Daoy (cell line): ENCODE measurements at places on chromosomes 2 and 18.

- no peak for DNase-seq
Measured at GRCh38 chr2:110747522-110748488, 15.4 kb downstream of the ACOXL start.

GRCh38 chr18:49850636-49851035 lies 37.3 kb upstream of the ACAA2 start:
- no peak for DNase-seq

GRCh38 chr2:6372317-6372901 lies 493.3 kb downstream of the CMPK2 start:
- no peak for DNase-seq

DNA sequence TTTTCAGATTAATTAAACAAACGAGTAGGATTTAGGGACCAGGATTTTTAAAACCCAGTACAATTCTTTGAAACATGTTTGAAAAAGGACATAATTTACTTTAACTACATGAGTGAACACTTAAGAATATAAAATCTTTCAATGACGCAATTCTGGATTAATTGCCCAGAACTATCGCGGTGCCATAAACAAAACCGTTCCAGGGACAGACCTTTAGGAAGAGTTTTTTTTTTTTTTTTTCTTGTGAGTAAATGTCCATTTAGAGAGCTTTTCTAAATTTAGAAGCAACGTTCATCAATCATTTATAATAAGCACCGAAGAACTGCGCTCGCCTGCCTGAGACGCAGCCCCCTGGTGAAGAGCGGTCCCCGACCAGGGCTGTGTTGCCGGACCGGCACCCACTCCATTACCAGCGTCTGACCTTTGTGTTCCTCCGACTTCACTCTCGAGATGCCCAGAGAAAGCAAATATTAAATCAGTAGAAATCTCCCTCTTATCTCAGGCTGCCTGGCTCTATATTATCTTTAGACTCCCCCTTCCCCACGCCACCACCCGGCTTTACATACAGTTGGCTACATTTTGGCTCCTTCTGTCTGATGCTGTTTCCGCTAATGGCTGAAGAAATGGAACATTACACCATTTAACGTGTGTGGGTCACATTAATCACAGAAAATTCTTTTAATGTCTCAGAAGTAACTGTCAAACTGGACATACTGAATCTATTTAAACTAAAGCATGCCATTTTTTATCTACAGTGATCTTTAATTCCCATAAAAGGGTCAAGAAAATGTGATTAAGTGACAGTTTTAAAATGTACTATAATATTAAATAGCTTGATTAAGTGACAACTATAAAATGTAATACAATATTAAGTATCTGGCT lies 364.0 kb upstream of the MEIS1 start:
- DNase-seq: no peak

GRCh38 chr18:10748641-10749040 lies 222.8 kb downstream of the NAPG start:
- no peak for DNase-seq
